ENCODE measurements at places on chromosomes 2 and 18.

GRCh38 chr2:197235711-197236110 lies 74.9 kb downstream of the ANKRD44 start:
- H3K4me1 ChIP-seq = peaks cover 62% of the 10 kb centered on the region
- no peak for DNase-seq
- H3K4me3 ChIP-seq = no peak overlapping the region

DNA sequence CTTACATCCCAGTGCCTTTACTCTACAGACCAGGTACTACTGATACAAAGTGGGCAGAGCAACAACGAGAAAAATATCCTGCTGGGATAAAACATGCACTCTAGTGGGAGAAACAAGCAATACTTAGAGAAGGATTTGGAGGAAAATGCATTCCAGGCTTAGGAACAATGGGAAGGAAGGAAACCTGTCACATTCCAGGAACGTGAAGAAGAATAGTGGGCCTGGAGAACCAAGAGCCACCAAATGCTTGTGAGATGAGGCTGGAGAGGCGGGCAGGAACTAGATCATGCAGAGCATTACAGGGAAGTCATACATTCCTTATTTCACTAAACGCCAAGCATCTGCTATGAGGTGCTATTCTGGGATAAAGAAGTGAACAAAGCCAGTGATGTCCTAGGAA lies 342.3 kb downstream of the DCC start:
- no peaks in the 10 kb centered on the region for H3K36me3 ChIP-seq
- no peaks in the 10 kb centered on the region for H3K4me1 ChIP-seq
- H3K27me3 ChIP-seq = no peaks in the 10 kb centered on the region
- no peak overlapping the region for H3K27ac ChIP-seq

- peak within 1 kb of the TSS; percentile 70 for H3K4me3 ChIP-seq
- no peaks in the 10 kb centered on the region for H3K27me3 ChIP-seq
- H3K36me3 ChIP-seq = no peaks in the 10 kb centered on the region
- no peak for DNase-seq
Observed at GRCh38 chr2:189580658-189581353, at the start of gene SLC40A1. Gene SLC40A1, minus strand, starts transcription at chr2:189580786. Its CDS starts 326 bp downstream, at chr2:189580460.

GRCh38 chr2:147688242-147688641 lies 156.6 kb upstream of the ACVR2A start:
- H3K27ac ChIP-seq = no peak overlapping the region
- no peak overlapping the region for H3K4me3 ChIP-seq
- H3K27me3 ChIP-seq = no peaks in the 10 kb centered on the region
- H3K36me3 ChIP-seq = no peaks in the 10 kb centered on the region

- no peaks in the 10 kb centered on the region for H3K36me3 ChIP-seq
- peak; percentile 78 for DNase-seq
- peaks cover 10% of the 10 kb centered on the region for H3K27me3 ChIP-seq
- H3K4me3 ChIP-seq = no peak overlapping the region
- H3K4me1 ChIP-seq = no peaks in the 10 kb centered on the region
Observed at GRCh38 chr2:149040451-149040850, 2.0 kb downstream of the LYPD6B start.

GRCh38 chr2:225737556-225737955 lies 338.0 kb downstream of the NYAP2 start:
- no peaks in the 10 kb centered on the region for H3K36me3 ChIP-seq
- peaks cover 13% of the 10 kb centered on the region for H3K4me1 ChIP-seq

DNA sequence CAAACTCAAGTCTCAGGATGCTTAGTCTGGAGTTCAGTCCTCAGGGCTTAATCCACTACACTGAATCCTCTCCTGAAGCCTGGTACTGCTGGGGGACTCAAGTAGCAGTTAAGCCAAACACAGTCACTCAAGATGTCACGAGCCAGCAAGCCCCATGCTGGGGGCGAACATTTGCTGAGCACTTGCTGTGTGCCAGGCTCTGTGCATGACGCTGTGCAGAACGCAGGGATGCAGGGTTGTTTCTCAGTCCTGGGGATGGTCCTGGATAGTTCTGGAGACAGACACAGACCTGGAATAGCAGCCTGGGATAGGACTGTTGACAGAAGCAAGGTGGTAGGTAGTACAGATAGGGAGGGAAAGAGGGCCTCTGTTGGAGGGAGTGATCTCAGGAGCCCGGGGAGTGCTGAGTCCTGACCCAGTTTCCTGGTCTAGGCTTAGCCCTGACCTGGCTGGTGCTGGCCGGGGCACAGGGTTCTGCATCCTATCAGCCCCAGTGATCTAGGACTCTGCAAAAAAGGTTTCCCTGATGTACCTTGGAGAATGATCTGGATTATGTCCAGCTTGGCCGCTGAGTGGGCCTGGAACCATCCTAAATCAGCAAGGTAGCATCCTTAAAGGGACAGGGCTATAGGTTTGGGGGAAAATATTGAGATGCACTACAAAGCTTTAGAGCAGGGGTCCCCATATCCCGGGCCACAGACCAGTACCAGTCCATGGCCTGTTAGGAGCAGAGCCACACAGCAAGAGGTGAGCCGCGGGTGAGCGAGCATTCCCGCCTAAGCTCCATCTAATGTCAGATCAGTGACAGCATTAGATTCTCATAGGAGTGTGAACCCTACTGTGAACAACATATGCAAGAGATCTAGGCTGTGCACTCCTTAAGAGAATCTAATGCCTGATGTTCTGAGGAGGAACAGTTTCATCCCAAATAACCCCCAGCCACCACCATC lies 54.7 kb upstream of the OTOF start:
- no peak overlapping the region for H3K27ac ChIP-seq
- no peaks in the 10 kb centered on the region for H3K27me3 ChIP-seq
- H3K4me1 ChIP-seq = no peaks in the 10 kb centered on the region
- H3K36me3 ChIP-seq = no peaks in the 10 kb centered on the region
